Esophagus mucosa (tissue), 1 donor: ENCODE measurements at places on chromosomes 1 and 21. TPM values are rescaled to one million over a fixed set of nuclear protein-coding genes. Genes with fewer than 3 reads are reported as not detected.

DNA sequence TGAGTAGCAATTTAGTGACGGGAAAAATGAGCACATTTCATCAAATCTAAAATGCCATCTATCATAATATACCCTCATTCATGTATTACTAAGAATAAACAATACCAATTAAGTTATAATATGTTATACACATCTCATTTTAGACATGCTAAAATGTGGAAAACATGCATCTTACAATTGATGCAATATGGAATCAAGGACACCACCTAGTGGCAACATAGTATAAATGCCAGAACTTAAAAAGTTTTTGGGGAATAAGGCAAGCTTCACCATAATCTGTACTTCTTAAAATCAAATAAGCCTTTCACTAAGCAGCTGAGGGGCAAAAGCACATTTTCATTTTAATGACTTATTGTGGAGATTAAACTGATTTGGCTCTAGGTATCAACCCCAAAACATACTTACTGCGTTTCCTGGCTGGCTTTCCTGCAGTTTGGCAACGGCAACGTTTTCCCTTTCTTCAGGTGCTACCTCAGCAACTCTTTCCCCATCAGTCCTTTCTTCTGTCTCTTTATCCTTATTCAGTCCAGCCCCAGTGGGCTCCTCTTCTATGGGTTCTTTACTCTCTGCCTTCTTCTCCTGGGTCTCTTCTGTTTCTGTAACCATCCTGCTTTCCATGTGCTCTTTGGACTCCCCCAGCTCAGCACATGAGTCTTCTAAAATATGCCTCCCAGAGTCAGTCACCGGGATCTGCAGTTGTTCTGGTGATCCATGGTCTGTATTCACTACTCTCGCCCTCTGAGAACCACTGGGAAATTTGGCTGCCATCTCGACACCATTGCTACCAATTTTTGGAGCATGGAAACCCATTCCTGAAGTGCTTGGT, 11.4 kb downstream of the SDE2 start:
- ATAC-seq: peak; percentile 55

The SPRR1A gene
- 1,843 TPM for total RNA-seq

- peak; percentile 86 for ATAC-seq
Measured at GRCh38 chr1:155135415-155136028, at the start of gene SLC50A1. Gene SLC50A1 (plus strand): TSS chr1:155135852. CDS start chr1:155135912, 60 bp downstream.

The C2CD2 gene
- total RNA-seq: 11.4 TPM

GRCh38 chr1:151457911-151458801, 1.1 kb downstream of the POGZ start:
- peak; percentile 67 for ATAC-seq

The FAM20B gene
- 18.2 TPM for total RNA-seq

The OXCT2 gene
- total RNA-seq: 0.20 TPM

DNA sequence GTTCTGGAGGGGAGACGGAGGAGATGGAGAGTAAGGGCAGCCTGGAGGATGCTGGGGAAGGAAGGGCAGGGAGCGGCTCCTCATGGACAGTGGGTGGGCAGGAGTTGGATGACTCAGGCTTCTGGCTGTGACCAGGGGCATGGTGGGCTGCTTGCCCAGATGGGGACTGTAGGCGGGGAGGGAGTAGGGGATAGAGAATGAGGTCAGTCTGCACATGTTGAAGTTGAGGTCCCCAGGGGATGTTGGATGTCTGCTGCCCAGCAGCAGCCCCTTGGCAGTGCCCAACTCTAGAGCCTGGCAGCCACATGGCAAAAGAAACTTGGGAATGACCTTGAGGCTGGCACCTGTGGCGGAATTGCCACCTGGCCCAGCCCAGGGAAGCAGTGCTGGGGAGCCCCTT, 6.4 kb downstream of the SELENON start:
- ATAC-seq: no peak

DNA sequence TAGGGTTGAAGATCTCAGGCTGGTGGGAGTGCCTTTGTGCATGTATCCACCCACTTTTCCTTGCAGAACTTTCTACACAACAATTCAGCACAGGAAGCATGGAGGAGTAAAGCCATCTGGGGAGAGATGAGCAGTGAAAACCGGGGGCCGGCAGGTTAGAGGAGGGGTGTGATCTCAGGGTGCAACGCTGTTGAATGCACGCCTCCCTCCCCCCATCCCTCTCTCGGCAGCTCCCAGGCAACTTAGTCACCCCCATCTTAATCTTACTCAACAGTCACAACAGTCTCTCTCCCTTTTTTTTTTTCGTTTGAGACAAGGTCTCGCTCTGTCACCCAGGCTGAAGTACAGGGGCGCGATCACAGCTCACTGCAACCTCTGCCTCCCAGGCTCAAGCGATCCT, 16.6 kb upstream of the ABCG1 start:
- ATAC-seq: no peak

The TNFRSF9 gene
- 0.16 TPM for total RNA-seq

- ATAC-seq: no peak
Measured at GRCh38 chr1:151822404-151822803, 9.2 kb downstream of the RORC start.

The SERINC2 gene
- 109 TPM for total RNA-seq

The RAB7B gene
- 18.9 TPM for total RNA-seq

DNA sequence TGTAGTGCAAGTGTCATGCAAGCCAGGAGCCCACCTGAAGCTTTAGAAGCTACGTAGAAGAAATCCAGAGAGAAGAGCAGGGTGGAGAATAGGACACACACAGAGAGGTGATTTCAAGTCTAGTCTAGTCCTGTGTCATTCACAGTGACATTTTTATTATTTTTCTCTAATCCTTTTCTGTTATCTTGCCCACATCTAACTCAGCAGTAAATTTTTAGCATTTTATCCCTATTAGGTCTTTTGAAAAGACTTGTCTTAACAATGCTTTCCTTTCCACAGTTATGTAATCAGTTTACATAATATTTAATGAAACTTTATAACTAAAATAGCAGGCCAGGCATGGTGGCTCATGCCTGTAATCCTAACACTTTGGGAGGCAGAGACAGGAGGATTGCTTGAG, 198.6 kb downstream of the ADGRL2 start:
- ATAC-seq: no peak

DNA sequence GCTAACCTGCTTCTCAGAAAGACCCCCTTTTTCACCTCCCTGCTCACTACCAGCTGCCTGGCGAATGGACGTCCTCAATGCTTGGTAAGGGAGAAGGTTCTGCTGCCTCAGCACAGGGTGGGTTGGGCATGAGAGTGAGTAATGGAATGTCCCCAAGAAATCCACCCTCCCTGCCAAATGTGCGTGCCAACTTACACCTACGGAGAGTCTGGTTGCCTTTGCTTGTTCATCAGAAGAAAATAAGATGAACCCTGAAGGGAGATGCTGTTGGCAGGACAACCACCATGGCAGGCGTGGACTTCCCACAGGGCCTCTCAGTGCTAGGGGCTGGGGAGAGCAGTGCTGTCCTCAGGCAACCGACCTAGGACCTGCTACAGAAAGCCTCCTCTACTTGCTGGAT, 106.0 kb downstream of the XCL2 start:
- no peak for ATAC-seq

The KCNJ6 gene
- not detected for total RNA-seq

DNA sequence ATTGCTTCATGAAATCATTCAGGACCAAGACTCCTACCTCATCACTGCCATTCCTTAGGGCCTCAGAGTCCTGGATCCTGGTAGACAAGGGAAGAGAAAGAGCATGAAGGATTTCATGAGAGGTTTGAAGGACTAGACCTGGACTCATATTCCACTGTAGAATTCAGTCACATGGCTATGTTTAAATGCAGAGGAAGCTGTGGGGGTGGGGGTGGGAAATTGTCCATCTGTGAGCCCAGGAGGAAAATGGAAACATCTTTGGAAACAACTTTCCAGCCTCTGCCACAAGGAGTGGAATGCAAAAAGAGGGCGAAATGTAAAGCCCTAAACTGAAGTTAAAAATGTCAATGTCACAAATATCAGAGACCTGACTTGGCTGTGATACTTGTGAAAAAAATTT, 73.0 kb downstream of the BRINP2 start:
- no peak for ATAC-seq

The IFNGR2 gene
- 86.8 TPM for total RNA-seq

The BARHL2 gene
- total RNA-seq: not detected

DNA sequence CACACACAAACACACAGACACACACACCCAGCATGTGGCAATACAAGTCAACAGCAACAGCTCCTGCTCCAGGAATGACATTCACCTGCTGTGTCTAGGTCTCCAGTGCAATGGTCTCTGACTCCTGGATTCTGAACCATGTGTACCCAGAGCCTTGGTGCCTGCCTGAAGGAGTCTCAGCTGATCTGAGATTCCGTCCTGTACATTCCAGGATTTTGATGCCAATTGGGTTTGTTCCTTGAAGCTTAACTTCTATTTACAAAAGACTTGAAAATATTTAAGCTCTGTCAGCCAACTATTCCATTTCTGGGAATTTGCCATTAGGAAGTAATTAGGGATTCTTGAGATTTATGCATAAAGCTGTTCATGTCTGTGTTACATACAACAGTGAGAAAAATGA, 85.4 kb upstream of the LRRC8D start:
- no peak for ATAC-seq

DNA sequence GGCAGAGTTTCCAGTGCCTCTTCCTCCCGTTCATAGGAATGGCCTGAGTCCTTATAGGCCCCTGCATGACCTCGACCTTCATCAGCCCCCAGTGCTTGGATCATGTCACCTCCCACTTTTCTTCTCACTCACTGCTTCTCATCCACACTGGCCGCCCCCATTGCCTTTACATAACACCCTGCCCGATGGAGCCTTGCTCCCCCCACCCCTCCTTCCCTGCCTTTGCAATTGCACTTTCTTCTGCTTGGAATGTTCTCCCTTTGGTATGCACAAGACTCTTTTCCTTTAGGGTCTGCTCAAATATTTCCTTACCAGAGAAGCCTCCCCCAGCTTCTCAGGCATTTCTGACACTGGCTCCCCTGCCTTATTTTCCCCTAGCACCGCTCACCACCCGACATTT, 125.2 kb upstream of the KCNJ6 start:
- ATAC-seq: no peak

- peak; percentile 61 for ATAC-seq
Measured at GRCh38 chr1:206663832-206664652, 20.7 kb upstream of the MAPKAPK2 start.

- no peak for ATAC-seq
Measured at GRCh38 chr21:36988536-36988935, 18.0 kb upstream of the RIPPLY3 start.

DNA sequence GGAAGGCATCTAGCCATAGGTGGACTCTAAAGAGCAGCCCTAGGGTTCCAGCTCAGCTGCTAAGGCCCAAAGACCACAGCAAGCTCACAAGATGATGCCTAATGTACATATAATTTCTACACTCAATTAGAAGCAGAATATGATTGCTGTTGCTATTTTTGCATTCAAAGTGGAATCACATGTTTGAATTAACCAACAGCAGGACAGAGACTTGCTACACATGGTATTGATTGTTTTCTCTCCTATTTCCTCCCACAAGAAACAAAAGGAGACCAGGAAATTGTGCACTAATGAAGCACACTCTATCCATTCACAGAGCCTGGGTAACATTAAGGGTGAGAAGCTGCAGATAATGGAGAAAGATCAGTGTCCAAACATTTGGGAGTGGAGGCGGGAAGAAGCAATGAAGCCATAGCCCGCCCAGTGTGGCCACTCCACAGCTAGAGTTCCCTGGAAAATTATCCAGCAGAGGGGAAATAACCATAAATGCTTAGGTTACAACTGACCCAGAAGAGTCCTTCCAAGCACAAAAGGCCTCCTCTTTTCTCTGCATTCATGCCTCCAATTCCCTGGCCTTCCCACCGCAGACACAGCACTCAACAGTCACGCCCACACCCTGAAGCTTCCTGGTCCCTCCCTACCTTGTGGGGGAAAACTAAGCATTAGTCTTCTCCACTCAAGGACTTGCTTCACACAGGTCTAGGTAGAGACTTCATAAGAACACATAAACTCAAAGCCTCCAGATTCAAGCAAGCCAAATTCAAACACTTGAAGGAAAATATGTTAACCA, 7.5 kb downstream of the CNN3 start:
- peak; percentile 59 for ATAC-seq

DNA sequence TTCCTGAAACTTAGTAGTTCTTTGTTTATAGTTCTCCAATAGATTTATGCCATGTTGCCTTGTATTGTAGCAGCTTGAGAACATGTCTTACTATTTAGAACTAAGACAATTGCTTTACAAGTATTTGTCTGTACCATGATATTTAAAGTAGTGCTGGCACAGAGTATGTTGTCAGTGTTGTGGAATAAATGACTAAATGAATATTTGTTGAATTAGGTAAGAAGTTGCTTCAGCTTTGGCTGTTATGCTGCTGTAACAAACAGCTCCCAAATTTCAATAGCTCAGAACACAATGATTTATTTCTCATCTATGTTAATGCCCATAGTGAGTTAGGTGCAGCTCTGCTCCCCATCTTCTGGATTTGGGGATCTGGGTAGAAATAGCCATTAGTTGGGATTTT, 90.2 kb upstream of the VCAM1 start:
- no peak for ATAC-seq

The OLFML3 gene
- total RNA-seq: 1.6 TPM
